ENCODE measurements at places on chromosomes 1 and 21.

GRCh38 chr1:85135392-85135798 is 65.4 kb downstream of the SYDE2 start:
- DNase-seq: no peak

- no peak for DNase-seq
Measured at GRCh38 chr1:212484701-212485570, 52.2 kb downstream of the NENF start.

- no peak for DNase-seq
Measured at GRCh38 chr1:3000214-3000613, 21.1 kb upstream of the ACTRT2 start.

GRCh38 chr21:21740207-21740606 is 742.0 kb downstream of the NCAM2 start:
- no peak for DNase-seq

GRCh38 chr1:50181027-50181663 is 72.4 kb downstream of the ELAVL4 start:
- DNase-seq: no peak

DNA sequence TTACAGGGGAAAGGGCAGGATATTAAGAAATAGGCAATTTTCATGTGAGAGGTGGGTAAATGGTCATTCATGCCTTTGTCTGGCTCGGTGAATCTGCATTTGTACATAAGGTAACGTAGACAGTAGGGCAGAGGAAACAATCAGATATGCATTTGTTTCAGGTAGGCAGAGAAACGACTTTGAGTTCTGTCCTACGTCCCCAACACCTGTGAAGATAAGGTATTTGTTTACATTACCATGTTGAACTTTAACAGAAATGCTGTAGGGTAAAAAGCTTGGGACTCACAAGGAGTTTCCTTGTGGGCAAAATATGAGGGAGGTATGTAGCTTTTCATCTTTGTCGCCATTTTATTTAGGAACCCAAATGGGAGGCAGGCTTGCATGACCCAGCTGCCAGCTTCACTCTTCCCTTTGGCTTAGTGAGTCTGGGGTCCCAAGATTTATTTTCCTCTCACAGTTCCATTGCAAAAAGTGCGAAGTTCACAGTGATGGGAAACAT is 31.4 kb downstream of the B3GALT5 start:
- DNase-seq: no peak

- DNase-seq: no peak
Measured at GRCh38 chr1:232355162-232356006, 274.5 kb downstream of the SIPA1L2 start.

DNA sequence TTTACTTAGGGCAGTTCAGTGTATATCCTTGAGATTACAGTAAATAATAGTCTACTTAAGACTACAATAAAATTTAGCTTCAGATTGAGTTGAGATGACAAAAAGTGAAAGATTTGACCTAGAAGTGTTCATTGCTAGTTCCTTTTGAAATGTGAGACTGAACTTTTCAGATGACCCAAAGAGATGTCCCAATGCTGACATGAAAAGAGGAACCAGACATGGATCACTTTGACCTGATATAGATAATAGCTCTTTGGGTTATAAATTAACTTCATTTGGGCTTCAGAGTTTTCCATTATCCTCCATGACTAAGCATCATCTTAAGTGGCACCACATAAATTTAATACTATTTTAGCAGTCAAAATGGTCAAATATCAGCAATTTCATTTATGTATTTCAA is 25.7 kb upstream of the OR10J5 start:
- DNase-seq: no peak

GRCh38 chr1:231973830-231974229 is 347.2 kb downstream of the DISC1 start:
- no peak for DNase-seq

DNA sequence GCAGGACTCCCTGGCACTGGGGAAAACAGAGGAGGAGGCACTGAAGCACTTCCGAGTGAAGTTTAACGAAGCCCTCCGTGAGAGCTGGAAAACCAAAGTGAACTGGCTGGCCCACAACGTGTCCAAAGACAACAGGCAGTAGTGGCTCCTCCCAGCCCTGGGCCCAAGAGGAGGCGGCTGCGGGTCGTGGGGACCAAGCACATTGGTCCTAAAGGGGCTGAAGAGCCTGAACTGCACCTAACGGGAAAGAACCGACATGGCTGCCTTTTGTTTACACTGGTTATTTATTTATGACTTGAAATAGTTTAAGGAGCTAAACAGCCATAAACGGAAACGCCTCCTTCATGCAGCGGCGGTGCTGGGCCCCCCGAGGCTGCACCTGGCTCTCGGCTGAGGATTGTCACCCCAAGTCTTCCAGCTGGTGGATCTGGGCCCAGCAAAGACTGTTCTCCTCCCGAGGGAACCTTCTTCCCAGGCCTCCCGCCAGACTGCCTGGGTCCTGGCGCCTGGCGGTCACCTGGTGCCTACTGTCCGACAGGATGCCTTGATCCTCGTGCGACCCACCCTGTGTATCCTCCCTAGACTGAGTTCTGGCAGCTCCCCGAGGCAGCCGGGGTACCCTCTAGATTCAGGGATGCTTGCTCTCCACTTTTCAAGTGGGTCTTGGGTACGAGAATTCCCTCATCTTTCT is 75.5 kb downstream of the PIK3CD start:
- DNase-seq: no peak

DNA sequence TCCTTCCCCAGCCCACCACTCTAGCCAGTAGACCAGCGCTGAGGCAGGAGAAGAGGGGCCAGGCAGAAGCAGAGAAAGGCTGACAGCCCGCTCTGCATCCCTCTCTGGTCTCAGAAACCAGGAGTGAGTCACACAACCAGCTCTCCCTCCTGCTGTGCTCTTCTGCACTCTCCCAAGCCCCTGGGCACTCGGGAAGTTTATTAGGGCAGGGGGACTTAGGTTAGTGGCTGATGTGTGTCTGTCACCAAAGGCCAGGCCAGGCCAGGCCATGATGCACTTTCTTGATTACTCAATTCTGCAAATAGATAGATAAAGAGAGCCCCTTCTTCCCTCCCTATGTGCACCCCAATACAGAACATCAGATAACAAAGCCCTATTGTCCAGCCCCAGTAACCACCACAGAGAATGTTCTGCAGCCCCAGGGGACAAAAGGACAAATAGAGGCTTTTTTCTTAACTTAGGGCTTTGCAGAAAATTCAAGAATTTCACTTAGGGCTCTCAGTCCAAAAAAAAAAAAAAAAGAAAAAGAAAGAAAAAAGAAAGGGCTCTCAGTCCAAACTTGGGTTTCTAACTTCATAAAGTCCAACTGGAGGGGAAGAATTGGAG is 52.9 kb upstream of the CNTN2 start:
- no peak for DNase-seq

GRCh38 chr1:173295995-173296394 is 88.9 kb upstream of the TNFSF4 start:
- DNase-seq: no peak

All from stimulated activated CD4-positive, alpha-beta T cell treated with anti-CD3 and anti-CD28 coated beads, Interleukin-4, amount 100 ng/mL, for 4 hours (primary cell).